ENCODE measurements at places on chromosomes 16 and 17.

DNA sequence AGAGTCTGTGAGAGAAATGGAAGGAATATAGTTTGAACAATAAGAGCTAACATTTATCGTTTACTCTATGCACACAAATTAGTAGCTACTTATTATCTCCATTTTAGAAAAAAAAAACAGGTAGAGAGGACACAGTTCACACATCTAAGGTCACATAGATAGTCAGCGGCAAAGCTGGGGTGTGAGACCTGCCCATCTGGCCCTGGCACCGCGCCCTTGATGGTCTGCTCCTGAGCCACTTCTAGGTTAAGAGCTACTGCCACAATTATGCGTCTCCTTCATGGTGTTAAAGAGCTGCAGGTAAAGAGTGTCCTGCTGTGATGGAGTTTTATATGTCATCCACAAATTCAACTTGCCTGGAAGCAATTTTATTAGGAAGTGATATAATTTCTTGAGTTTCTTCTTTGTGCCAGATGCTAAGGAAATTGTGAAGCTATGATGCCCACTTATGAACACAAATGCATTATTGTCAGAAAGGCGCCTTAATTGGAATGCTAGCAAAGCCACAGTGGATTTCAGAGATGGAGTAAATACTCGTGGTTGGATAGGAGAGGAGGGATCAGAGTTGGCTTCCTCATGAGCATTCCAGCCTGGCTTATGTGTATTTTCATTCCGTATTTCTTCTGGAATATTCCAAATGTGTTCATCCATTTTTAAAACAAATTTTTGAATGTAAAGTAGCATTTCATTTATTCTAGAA lies 21.3 kb upstream of the MFSD6L start:
- DNase-seq, result no peak

DNA sequence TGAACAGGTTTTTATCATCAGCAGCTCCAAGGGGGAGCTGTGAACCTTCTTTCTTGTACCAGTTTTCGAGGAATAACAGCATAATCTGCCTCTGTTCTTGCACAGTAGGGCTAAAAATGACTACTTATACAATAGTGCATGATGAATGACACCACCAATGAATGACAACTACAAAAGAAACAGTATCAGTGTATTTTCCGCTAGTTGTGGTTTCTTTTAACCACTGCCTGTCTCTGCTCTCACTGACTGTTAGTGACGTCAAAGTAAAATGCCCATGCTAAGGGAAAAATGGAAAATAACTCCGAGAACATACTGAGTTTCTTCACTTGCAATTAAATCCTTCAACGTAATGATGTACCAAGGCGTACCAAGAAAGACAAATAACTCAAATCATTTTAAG lies 294.9 kb downstream of the MAP2K6 start:
- DNase-seq, result no peak

DNA sequence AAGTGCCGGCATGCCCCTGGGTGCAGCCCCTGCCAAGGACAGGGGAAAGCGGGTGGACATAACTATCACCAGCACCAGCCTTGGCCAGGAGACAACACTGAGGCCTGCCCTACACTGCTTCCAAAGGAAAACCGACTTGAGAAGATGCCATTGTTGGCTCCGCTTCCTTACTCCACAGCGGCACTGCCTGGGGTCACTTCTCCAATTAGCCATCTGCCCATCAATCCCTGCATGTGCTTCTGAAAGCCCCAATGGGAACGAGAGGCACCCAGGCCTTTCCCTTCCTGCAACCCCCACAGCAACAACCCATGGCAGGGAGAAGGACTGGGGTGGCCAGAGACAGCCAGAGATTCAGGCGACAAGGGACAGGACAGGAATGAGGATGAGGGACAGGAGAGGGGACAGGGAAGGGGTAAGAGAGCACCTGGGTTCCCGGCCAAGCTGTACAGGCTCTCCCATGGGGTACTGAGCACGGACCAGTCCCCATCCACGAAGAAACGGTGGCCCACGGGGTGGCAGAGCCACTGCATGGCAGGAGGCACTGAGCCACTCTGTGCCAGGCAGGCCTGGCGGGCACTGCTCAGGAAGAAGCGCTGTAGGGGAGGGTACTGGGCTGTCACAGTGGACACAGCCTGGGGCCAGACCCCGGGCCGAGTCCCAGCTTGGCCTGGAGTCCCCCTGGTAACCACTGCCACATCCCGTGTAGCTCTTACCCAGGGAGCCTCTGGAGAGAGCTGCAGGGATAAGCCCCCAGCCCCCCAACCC lies 21.2 kb downstream of the SREBF1 start:
- DNase-seq, result no peak

GRCh38 chr17:6686026-6686425 lies 27.1 kb downstream of the SLC13A5 start:
- no peak for DNase-seq

- DNase-seq, result no peak
Measured at GRCh38 chr16:83802135-83802534, 5.6 kb upstream of the HSBP1 start.

GRCh38 chr16:64361753-64362152 lies 760.1 kb downstream of the CDH11 start:
- no peak for DNase-seq

GRCh38 chr17:2102931-2103809 lies 48.3 kb downstream of the HIC1 start:
- DNase-seq, result no peak

DNA sequence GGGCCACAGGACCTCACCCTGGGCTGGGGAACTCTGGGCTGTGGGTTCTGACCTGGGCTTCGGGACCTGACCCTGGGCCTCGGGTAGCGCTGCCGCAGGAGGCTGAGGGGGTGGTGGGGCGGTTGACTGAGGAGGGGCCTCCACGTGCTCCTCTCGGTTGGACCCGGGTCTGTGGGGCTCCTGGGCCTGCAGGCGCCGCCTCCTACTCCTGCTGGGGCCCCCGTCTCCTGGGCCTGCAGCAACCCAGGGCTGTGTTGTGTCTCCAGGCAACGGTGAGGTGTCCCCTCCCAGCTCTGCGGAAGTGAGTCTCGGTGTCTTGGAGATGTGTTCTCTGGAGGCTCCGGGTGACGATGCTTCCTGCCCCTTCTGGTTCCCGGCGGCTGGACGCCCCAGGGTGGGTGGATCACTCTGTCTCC lies 41.5 kb upstream of the GNG13 start:
- no peak for DNase-seq

DNA sequence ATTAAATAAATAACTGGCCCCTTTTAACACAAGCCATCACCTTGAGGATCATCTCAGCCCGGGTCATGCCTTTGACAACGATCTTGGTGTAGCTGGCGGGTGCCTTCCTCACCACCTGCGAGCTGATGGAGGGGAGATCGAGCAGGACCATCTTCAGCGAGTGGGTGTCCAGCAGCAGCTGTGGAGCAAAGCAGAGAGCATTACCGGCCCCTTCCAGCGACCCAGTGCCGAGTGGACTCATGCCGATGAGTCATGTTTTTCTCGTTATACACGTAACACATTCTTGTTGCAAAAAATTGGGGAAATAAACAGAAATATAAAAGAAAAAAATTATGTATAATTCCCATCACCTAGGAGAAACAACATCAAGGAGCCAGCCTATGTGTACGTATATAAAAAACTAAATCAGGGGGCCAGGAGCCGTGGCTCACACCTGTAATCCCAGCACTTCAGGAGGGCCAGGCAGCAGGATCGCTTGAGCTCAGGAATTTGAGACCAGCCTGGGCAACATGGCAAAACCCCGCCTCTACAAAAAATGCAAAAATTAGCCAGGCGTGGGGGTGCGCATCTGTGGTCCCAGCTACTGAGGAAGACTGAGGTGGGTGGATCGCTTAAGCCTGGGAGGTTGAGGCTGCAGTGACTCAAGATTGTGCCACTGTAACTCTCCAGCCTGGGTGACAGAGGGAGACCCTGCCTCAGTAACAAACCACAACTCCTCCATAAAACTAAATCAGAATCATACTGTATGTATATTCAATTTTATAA lies 169.1 kb upstream of the RPH3AL start:
- DNase-seq, result no peak

- no peak for DNase-seq
Measured at GRCh38 chr17:64788286-64789060, 126.4 kb upstream of the SMURF2 start.

GRCh38 chr17:50565402-50566350 lies 5.2 kb downstream of the CACNA1G start:
- no peak for DNase-seq

- DNase-seq, result no peak
Measured at GRCh38 chr16:399340-400019, 2.2 kb upstream of the DECR2 start.

DNA sequence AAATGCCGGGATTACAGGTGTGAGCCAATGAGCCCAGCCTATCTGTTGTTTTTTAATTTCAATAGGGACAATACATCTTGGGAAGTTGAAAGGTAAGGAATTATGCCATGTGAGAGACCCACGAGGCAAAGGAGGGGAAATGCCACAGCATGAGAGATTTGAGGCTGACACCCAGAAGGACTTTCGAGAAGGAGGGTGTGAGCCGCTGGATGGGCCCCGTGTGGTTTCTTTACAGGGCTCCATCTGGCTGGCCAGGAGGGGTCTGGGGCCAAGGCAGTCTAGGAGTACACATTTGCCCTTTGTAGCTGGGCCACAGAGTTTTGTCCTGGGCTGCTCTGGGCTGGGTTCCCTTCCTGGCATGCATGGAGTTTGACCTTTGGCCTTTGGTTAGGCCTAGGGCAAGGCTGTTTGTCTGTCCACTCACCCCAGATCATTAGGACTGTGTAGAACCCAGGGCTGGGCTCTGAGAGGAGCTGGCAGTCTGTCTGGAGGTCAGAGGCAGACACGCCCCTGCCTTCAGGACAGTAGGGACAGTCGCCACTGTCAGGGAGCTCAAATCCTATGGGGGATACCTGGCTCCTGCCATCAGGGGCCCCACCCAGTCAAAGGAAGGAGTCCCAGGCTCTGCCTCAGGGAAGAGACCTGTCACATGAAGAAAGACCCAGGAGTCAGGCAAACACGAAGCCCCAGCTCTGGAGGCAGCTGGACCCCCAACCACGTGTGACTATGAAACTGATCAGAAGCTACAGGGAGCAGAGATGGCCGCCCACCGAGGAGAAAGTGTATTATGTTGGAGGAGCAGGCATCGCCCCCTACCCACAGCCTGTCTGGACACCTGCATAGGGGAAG lies 24.2 kb upstream of the NXPH3 start:
- no peak for DNase-seq

- DNase-seq, result no peak
Measured at GRCh38 chr16:71442051-71442440, at the start of gene TLE7. Gene TLE7, minus strand, starts transcription at chr16:71442054. Its CDS starts 8,730 bp downstream, at chr16:71433324.

- no peak for DNase-seq
Measured at GRCh38 chr17:40497695-40498094, 3.7 kb downstream of the TNS4 start.

DNA sequence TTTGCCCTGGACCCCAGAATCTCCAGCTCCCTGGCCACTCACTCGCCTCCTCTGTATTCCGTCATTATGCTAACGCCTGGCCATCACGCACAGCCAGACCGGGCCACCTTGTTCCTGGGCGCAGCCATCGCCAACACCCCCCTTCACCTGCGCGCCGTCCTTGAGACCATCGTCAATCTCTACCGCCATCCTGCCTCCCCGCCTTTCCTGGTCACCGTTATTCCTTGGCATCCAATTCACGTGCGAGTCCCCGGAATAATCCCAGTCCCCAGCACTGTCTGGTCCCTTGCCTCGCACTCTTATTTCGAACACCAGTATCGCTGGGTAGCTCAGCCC lies 541 bp downstream of the VKORC1 start:
- no peak for DNase-seq

GRCh38 chr16:2810651-2811050 lies 6.4 kb upstream of the PRSS21 start:
- no peak for DNase-seq

- no peak for DNase-seq
Measured at GRCh38 chr17:70552982-70553334, 383.6 kb downstream of the KCNJ2 start.

DNA sequence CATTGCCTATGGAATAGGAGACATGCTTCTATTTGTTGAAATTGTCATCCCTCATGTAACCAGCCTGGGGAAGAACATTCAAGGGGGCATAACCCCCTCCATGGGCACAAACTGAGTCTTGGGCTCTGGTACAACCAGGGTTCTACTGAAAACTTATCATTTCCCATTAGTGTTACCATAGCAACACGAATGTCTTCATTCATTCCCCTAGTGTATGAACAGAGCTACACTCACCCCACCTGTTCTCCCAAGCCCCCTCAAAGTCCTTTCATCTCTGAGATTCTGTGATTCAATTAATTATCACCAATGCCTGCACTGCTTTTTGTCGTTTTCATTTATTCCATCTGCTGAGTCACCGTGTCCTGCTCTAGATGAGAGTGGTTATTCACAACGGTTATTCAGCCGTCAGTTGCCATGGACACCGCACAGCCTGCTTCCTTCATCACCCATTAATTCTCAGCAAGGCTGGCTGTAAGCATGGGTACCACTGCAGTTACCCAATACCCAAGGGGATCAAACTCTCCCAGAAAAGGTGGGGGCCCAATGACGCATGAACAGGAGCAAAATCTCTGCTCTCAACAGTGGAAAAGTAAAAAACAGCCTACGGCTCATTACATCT lies 1.6 kb upstream of the GAST start:
- DNase-seq, result peak; percentile 61

GRCh38 chr16:77183137-77183536 lies 7.9 kb upstream of the MON1B start:
- no peak for DNase-seq

DNA sequence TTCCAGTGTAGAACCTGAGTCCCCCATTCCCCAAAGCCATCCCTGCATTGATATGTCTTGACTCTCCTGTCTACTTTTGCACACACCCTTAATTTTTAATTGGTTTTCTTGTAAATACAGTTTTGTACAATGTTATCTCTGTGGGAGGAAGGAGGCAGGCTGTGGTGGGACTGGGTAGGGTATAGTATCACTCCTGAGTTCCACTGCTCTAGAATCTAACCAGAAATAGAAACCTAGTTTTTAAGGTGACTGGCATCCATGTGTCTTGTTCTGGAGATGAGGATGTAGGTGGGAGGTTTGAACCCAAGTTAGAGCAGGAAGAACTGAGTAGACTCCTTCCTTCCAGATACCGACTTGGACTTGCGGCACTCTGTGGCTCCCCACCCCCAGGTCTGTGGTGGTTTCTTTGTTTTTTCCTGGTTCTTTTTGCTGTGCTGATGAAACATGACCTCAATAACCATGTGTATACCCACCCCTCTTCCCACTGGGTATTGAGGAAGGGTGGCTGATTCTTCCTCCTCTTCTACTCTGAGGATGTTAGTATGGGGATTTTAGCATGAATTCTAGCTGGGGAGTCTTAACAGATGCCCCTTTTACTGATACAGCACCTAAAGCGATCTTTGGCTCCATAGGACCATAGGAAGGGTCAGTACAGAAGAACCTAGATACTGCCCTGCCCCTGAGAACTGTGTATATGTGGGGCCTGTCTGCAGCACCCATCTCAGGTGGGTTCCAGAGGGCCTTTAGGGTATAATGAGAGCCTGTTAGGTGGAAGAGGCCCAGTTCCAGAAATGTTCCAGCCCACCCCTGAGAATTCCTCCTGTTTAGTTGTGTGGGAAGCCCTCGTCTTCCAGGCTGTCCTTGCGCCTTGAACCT lies 48.7 kb downstream of the SF3B3 start:
- no peak for DNase-seq

- no peak for DNase-seq
Measured at GRCh38 chr17:565521-565920, 149.1 kb downstream of the VPS53 start.
